Myocyte (in vitro differentiated cells): ENCODE measurements at places on chromosomes 11 and 22. TPM values are rescaled to one million over a fixed set of nuclear protein-coding genes. Genes with fewer than 3 reads are reported as not detected.

- DNase-seq: no peak
These were observed 71.4 kb downstream of the CHST1 start for GRCh38 chr11:45593992-45594391.

Gene SMTN
- 210 and 293 TPM in 2 replicates for total RNA-seq

GRCh38 chr22:21996175-21996720 lies 13.7 kb upstream of the TOP3B start:
- DNase-seq: no peak

DNA sequence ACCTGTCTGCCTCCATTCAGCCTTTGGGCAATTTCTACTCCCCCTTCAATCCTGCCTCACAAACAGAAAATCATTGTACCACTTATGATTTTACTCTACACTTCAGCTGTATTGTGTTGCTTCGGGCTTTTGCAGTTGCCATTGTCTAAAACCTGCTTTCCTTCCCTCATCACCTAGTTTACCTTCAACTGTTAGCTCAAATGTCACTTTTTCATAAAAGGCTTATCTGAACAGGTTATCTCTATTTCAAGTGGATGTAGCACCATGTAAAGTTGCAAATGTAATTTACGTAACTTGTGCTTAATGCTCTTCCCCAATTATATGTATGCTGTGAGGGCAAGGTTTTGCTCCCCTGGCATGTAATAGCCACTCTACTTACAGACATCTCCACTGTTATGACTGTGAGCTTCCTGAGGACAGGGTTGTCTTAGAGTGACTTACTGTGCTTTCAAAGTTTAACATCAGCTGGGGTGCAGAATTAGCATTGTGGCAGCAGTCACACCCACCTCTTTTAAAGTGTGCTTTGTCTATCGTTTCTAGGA lies 5.4 kb downstream of the RPS25 start:
- no peak for DNase-seq

Gene UPB1
- total RNA-seq: 0.31 TPM in 1 of 2 replicates, not detected in the other

DNA sequence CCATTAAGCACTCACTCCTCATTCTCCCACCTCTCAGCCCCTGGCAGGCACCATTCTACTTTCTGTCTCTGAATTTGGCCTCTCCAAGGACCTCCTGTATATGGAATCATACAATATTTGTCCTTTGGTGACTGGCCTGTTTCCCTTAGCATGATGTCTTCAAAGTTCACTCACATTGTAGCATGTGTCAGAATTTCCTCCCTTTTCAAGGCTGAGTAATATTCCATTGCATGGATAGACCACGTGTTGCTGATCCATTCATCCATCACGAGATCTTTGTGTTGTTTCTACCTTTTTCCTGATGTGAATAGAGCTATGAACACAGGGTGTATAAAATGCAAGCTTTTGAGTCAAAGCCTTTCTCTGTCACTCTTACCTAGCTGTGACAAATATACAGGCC lies 11.6 kb downstream of the FADS2 start:
- DNase-seq: no peak
